Stimulated activated CD4-positive, alpha-beta T cell treated with anti-CD3 and anti-CD28 coated beads, Interleukin-12 subunit alpha, Interleukin-12 subunit beta, amount 100 ng/mL, for 24 hours (primary cell): ENCODE measurements at places on chromosomes 1 and 21.

DNA sequence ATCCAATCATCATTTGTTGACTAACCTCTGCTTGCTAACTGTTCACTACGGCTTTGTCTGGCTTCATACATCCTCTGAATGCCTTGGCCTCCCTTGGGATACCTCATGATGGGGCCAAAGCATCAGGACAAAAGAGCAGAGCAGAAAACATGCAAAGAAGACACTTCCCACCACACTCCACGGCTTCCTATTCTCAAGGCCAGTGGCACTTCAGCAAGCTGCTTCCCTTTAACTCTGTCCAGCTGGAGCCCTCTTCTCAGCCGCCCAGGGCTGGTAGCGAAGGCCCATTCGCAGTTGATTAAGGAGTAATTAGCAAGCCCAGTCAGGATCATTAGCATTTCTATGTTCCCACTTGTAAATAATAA, 224.3 kb upstream of the FGGY start:
- DNase-seq: no peak

DNA sequence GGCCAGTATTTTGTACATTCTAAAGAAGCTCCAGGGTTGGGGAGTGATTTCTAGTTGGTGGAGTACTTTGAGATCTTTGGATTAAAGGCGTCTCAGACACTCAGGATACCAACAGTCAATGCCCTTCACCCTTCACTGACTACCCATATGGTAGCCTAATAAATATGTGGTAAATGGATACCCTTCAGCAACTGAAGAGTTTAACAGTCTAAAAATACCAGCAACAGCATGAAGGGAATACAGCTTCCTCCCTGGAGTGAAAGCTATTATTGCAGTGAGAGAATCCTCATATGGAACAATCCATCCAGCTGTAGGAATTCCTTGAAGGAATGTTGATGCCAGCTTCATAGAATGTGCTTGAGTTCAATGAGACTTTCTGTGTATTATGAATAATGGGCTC, 26.8 kb downstream of the DNAJC11 start:
- no peak for DNase-seq

- DNase-seq: no peak
Observed at GRCh38 chr1:93699503-93700168, 18.0 kb upstream of the BCAR3 start.

- DNase-seq: no peak
Observed at GRCh38 chr1:37147392-37147831, 113.1 kb upstream of the GRIK3 start.

DNA sequence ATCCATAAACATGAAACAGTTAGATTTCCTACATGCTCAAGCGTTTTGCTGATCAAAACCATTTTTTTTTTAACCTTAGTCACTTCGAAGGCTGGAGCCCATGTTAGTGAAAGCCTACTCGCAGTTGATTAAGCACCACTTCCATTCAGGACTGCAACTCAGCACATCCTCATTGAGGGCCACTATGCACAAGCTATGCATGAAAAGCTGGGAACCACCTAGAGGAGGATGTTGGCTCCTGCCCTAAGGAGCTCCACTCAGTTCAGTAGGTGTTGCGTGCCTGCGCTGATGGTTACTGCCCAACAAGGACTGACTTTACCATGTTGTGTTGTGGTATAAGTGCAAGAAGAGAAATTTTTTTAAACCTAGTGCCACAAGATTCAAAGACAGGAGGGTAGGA, 181.4 kb upstream of the L1TD1 start:
- no peak for DNase-seq

- no peak for DNase-seq
Observed at GRCh38 chr1:203219934-203220333, 9.5 kb downstream of the CHIT1 start.

DNA sequence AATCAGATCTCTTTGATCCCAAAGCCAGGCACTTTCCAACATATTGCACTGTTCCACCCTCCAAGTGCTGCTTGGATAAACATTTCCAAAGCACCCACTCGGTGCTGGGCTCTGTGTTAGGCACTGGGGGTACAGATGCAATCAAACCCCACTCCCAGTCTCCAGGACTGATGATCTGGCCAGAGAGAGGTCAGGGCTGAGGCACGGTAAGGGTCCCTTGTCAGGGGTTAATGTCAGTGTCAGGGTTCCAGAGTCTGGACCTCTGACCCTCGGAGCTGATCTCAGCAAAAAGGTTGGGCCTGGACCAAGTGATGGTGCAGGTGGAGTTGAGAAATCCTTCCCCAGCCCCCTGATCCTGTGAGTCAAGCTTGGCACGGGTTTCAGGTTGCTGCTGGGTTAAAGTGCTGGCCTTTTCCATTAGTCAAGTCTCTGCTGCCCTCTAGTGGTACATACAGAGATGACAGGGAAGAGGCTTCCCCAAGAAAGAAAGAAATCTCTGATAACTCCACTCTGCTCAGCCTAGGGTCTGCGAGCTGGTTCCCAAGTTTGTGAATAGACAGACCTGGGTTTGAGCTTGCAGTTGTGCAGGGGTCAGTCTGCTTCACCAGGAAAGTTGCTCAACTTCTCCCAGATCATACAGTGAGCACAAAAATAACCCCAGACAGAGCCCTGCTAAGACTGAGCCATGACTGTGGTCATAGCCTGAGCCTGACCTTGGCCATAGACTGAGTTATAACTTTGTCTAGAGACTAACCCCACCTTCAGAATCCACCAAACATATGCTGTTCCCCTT, 74.6 kb downstream of the DMRTA2 start:
- no peak for DNase-seq

DNA sequence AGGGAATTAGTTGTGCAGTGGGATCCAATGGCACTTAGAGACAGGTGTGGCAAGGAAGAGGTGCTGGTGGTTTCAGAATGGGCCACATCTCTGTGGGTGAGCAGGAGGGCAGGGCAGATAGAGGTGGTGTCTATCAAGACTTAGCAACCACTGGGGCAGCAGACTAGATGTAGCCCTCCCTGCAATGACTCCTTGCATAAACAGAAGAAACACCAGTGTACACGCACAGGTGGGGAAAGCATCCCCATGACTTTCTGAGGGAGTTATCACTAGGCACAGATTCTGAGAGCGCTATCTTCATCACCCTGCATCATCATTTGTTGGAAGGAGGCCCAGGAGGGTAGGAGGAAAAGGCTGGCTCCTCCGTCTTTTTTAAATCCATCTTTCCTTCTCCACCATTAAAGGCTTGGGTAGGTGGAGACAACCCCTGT, 58.4 kb downstream of the PLXNA2 start:
- no peak for DNase-seq

- DNase-seq: peak; percentile 62
Observed at GRCh38 chr1:975896-976683, 5.8 kb downstream of the PERM1 start.

GRCh38 chr21:42523211-42523610, 9.6 kb downstream of the SLC37A1 start:
- no peak for DNase-seq

GRCh38 chr1:38527373-38527966, 332.1 kb downstream of the RRAGC start:
- peak; percentile 30 for DNase-seq

GRCh38 chr1:44847845-44848244, 4.8 kb upstream of the PTCH2 start:
- no peak for DNase-seq

DNA sequence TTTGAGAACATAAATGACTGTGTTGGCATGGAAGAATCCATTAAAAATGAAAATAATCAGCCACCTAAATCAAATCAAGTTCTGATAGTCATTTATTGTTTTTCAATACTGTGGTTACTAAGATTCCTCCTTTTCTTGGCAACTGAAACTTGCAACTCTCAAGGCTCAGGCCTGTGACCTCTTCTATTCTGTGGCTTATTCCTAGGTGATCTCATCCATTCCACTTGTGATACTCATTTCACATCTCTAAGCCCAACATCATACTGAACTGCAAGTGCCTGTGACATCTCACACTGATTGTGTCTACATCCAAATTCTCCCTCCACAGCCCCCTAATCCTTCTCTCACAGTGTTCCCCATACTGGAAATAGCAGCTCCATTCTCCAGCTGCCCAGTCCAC, 4.8 kb upstream of the ST6GALNAC5 start:
- DNase-seq: no peak

- DNase-seq: no peak
Observed at GRCh38 chr21:36948686-36949085, 17.8 kb downstream of the HLCS start.

- no peak for DNase-seq
Observed at GRCh38 chr1:153561466-153561985, 4.1 kb downstream of the S100A2 start.

DNA sequence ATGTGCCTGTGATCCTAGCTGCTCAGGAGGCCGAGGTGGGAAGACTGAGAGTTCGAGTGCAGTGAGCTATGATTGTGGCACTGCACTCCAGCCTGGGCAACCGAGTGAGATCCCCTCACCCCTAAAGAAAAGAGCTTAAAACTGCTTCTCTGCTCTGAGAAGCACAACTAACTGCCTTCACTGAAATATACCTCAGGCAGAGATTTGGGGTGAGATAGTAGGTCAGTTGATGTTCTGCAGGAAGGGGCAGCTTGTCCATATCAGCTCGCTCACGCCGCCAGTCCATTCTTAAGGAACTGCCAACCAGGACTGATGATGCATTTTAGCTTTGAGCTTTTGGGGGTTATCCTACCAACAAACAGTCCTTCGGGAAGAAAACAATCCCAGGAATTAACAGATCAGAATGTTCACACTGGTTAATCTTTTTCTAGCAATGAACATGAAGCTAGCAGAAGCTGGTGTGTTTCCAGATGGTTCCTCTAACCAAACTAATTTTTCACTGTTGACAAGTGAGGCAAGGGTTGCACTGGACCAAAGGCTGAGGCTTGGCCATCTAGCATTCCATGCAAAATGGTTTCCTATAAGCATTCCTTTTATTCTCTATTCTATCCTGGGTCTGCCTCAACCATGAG, 31.6 kb downstream of the LHX4 start:
- DNase-seq: no peak

GRCh38 chr21:42101246-42101645, 30.1 kb downstream of the UMODL1 start:
- no peak for DNase-seq

GRCh38 chr1:203038217-203038741, 12.0 kb downstream of the PPFIA4 start:
- no peak for DNase-seq

- no peak for DNase-seq
Observed at GRCh38 chr1:51423073-51423821, 92.9 kb upstream of the TTC39A start.
